ENCODE measurements at places on chromosomes 3 and 15.

DNA sequence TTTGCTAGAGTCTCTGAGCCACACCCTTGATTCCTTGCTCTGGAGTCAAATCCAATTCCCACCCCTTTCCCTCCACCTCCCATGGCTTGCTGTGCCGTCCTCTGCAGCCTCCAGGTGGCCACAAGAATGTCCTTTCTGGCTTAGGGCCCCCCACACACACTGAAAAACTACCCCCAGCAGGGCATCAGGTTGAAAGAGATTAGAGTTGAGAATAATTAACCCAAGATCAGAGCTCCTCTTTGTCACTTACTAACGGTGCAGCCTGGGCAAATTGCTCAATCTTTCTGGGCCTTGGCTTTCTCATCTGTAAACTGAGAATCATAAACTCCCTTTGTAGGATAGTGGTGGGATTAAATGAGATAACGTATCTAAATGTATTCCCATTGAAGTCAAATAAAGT, 78.5 kb downstream of the MRPL46 start:
- DNase-seq = no peak

GRCh38 chr3:194732617-194733016, 46.9 kb downstream of the FAM43A start:
- DNase-seq = no peak

DNA sequence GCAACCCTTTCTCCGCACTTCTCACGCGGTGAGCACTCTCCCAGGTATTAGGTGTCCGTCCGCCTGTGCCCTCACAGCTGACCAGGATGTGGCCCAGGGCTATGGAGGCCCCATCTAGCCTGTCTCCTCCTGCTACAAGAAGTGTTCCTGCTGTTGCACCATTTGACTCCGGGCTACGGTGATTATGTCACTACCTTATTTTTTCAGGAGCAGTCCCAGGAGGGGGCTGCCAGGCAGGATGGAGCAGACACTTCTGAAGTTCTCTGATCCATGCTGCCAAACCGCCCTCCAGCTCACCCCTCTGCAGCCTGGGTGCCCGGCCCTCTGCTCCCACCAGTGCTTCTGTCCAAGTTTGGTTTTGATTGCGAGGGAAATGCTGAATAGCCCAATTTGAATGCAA, 36.9 kb downstream of the ZXDC start:
- DNase-seq = no peak

GRCh38 chr15:84832448-84833040, 15.4 kb downstream of the ALPK3 start:
- DNase-seq = no peak

DNA sequence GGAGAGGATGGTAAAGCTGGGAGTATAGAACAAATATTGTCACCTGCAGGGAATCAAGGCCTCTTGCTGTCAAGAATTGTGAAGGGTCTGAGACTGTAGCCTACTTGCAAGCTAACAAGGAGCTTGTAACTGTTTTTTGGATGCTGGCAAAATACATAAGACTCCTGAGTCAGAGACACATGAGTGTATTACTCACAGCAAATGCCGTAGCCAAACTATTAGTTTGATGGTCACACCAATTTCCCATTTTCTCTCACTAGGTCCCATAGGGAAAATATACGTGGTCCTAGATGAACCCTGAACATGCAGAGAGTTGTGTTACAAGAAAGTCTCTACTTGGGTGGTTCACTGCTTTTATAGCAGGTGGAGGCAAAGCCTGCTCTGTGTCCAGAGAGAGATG, 44.7 kb upstream of the LIPC start:
- no peak for DNase-seq

DNA sequence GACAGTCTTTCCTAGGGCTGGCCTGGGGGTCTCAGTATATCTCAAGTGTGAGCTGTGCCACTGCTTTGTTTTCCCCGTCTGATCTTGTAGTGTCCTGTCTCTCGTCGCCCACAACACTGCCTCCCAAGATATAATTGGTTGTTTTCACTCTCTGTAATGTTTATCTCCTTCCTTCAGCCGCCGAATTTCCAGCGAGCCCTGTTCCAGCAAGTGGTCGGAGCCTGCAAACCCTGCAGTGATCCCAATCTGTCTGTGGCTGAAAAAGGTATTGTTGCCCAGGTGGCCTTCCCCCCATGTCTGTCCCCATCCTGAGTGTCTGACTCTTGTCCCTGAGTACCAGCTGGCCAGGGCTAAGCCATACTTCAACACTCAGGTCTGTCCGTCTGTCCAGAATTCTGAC, 9.5 kb upstream of the MANF start:
- DNase-seq = no peak

- no peak for DNase-seq
Measured at GRCh38 chr15:73732930-73733329, 20.2 kb downstream of the INSYN1 start.

GRCh38 chr3:47414161-47414564, 33.3 kb downstream of the PTPN23 start:
- no peak for DNase-seq

- no peak for DNase-seq
Measured at GRCh38 chr15:54282228-54282836, 304.1 kb downstream of the UNC13C start.

GRCh38 chr15:71278989-71279756, 163.9 kb downstream of the THSD4 start:
- DNase-seq = no peak

DNA sequence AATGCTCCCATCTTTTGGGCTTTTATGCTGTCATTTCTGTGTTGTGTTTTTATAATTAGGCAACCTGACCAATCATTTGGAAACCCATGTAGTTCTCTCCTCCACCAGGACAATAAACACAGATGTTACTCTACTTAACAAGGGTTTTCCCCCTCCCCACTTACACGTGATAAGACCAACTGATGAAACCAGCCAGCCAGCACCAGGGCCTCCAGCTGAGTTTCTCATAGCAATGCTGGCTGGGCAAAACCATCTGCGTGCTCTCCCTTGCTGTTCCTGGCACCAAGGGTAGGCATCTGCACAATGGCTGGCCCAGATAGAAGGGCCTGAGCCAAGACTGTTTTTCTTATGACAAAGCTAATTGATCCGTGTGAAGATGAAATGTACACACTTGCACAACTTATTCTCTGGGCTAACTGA, 310.4 kb downstream of the PLCL2 start:
- DNase-seq = no peak

DNA sequence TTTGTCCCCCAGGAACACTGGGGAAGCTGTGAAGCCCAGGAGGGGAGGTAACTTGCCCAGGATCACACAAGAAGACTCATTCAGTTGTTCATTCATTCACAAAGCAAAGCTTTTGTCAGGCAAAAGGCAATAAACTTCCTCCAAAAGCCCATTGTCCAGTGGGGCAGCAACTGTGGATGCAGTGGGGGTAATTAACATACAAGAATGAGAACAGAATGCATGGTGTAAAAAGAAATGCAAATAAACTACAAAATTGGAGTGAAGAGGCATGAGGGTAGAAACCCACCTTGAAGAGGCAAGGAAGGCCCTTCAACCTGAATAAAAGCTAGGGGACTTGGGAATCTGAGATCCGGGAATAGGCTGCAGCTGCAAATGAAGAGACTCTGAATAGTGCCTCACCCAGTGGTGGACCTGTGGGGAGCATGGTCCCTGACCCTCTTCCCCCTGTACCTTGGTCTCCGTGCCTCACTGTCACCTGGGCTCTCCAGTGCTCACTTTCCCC, 363.6 kb downstream of the CLSTN2 start:
- no peak for DNase-seq

DNA sequence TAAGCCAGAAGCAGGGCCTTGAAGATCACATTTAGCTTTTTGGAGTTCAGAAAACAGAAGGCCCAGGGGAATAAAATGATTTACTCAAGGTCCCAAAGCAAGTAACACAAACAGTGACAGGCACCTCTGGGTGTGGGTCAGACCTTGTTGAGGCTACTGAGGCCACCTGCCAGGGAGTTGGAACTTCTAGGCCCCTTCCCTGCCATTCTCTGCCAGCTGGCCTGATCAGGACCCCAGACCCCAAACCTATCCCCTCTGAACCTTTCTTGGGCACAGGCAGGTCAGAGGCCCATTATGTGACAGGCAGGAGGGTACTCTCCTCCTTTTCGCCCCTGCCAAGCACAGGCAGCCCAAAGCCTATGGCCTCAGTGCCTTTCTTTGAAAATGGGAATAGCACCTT, 49.4 kb upstream of the ATP2B2 start:
- no peak for DNase-seq

- DNase-seq = no peak
Measured at GRCh38 chr15:98514034-98514622, 134.2 kb upstream of the IGF1R start.

GRCh38 chr15:98954411-98954810, 53.2 kb downstream of the PGPEP1L start:
- no peak for DNase-seq

DNA sequence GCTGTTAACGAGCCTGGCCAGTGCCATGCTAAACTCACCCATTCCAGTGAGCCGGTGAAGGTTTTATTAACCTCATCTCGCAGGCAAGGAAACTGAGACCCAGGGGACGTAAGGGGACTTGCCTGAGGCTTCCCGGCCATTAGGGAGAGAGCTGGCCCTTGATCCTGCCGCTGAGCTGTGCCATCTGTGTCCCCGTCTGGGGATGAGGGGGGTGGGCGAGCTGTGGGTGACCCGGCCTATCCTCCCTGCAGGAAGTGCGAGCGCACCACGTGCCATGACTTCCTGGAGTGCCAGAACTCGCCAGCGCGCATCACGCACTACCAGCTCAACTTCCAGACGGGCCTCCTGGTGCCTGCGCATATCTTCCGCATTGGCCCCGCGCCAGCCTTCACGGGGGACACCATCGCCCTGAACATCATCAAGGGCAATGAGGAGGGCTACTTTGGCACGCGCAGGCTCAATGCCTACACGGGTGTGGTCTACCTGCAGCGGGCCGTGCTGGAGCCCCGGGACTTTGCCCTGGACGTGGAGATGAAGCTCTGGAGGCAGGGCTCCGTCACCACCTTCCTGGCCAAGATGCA, 88.5 kb downstream of the FBLN2 start:
- DNase-seq = no peak

- DNase-seq = no peak
Measured at GRCh38 chr15:53312707-53313106, 446.8 kb downstream of the WDR72 start.

DNA sequence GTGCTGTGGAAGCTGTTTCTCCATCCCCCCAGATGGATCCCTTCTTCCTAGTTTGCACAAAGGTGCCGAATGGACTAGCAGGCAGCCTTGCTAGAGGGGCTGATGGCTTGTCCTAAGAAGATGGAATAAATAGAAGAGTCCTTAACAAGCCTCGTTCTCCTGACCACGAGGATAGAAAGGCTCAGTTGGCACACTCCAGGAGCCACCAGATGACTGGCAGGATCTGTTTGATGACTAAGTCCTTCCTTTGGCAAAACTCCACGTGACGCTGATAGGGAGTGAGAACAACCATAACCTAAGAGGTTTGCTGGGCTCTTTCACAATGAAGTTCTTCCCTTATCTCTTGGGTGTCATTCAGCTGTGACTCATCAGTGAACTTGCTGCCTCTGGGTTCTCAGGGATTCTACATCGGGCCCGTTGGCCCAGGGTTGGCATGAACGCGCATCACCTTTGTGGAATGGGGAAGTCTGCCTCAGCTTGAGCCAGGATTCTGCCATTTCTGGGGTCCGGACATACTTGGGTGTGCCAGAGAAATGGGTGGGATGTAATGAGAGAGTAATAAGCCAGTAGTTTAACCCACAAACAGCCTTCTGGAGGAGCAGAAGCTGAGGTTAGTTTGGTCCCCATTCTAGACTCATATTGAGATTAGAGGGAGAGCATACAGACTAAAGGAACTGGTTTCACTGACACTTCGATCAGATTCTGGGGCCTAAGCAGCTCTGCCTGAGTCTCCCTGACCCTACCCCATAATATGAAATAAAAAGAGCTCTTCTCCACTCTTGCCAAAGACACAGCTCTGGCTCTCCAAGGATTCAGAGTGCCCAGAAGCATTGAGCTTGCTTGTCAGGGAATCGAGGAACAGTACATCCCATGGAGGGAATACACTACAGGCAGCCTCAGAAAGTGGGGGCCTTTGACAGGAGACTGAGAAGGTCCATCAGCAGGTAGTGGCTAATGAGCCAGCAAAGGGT, 2.0 kb upstream of the MELTF start:
- no peak for DNase-seq

GRCh38 chr15:53830707-53831386, 71.4 kb upstream of the WDR72 start:
- DNase-seq = no peak

GRCh38 chr15:90845201-90845949, 23.0 kb upstream of the FURIN start:
- no peak for DNase-seq

- DNase-seq = no peak
Measured at GRCh38 chr3:131794766-131795388, 239.9 kb downstream of the CPNE4 start.

DNA sequence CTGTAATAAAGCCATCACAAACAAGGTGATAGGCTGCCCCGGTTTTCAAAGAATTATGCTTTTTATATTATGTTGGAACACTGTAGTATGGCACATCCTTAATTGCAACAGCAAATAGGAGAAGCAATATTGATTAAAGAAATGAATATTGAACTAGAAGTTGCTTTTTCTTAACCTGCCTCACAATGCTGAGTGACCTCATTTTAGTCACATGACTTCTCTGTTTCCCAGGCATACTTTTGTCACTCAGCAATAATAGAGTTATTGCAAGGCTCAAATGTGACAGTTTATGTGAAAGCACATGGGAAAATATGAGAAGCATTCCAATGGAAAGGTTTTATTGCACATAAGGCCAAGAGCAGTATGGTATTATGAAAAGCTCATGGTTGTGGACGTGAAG, 400.7 kb downstream of the FGF12 start:
- no peak for DNase-seq

GRCh38 chr3:117566926-117567325, 857.3 kb downstream of the TUSC7 start:
- DNase-seq = no peak

DNA sequence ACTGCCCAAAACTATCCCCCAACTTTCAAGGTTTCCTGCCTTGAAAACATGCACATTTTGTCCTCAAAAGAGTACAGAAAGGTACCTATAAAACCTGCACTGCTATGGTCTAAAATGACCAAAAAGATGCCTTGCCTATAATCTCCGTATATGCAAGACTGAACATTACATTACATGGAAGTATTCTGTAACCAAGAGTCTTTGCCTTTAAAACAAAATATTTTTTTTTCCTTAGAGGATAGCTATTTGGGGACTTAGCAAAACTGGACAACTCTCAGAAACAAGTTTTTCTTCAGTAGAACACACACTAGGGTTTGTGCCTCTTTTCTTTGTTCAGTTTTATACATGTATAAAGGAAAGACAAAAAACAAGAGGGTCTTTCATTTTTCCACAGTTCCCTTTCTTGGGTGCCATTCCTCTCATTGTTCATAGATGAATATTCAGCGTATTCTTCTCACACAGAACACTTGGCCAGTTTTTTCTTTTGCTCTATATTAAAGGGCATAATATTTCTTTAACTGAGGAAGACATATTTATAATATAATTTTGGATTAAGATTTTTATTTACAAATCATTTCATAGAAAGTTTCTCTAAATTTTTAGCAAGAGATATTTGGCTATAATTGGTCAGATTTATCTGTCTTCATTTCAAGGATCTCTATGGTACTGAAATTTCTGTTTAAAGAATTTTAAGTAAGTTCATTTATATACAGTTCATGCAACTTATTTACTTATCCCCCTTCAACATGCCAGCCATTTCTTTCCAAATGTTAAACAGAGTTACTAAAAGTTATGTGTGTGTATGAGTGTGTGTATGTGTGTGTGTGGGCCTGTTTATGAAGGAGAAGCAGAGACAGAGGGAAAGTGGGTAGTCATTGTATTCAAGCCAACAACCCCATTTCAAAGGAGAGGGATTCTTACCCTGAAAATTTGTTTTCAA, 142.6 kb downstream of the ZBTB20 start:
- no peak for DNase-seq

- DNase-seq = no peak
Measured at GRCh38 chr3:182618085-182618732, 175.1 kb upstream of the ATP11B start.

- DNase-seq = no peak
Measured at GRCh38 chr3:60523536-60523935, 727.7 kb downstream of the FHIT start.

Measured in cortex of kidney (tissue), 1 donor.